ENCODE measurements at places on chromosomes 6 and 20.

DNA sequence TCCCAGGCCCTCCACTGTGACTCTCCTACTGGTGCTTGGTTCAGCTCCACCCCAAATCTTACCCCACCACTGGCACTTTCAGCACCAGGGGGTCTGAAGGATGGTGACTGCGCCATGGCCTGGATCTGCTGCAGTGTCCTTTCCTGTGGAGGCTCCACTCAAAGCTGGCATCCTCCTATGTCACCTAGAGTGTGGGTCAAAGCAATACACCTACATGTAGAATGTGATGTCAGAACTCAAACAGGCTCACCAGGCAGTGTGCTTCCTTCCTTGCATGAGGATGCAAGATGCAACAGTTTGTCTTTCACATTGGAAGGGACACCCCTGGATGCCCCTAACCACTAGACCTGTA is 32.8 kb upstream of the MICB start:
- no peak for DNase-seq

DNA sequence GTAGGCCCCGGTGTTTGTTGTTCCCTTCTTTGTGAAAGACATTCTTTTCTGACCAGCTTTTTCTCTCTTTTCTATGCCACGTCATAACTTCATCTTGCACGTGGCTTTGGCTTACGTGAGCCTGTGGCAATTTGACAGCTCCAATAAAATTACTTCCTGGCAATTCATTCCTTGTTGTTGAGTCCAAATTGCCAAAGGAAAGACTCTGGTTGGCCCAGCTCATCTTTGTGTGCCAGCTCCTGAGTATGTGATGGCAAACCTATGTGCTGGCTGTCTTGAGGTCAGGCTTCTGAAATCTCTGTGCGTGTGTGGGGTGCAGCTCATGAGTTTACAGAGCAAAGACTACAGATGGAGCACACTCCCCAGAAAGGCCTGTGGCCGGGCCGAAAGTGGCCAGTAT is 272.5 kb upstream of the SGK1 start:
- DNase-seq, result no peak

DNA sequence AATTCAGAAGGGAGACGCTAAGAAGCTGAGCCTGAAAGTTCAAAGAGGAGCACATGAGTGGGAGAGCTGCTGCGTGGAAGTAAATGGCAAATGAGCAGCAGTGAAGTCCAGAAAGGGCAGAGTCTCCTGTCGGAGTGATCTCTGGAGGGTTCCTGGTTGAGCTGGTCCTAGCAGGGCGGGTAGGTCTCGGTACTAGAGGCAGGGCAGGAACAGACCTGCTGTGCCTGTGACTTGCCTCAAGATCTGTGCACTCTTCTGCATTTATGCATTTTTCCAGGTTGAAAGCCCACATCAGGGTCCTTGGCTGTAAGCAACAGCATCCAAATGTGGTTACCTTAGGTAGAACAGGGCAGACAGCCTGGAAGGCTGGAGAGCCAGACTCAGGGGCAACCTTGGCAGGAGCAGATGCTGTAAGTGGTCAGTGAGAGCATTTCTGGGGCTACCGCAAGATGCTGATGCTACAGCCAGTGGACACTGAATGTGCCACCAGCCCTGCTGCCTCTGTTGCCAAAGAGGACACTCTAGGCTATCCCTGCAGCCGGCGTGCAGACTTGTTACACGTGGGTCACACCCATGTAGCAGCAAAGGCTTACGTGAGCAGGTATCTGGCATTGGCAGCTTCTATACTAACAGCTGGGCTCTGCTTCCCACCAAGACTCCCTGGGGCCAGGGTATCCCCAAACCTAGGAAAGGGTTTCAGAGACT is 8.4 kb downstream of the DUSP22 start:
- no peak for DNase-seq

DNA sequence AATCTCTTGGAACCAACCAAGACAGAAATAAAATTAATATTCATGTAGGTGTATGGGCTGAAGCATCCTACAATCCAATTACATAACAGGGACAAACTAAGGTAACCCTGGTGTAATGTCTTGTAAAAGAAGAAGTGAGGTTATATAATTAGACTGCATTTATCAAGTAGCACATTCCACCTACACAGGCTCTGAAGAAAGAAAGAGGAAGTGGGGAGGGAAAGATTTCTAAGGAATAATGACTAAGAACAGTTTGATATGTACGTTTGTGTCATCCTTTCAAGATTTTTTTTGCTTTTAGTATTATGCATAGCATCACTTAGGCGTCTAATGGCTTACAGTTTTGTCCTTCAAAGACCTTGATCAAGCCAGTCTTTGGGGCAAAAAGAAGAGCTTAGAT is 139.7 kb downstream of the PLCB1 start:
- DNase-seq, result no peak

- no peak for DNase-seq
These were observed 455.9 kb upstream of the JARID2 start for GRCh38 chr6:14789996-14790395.

GRCh38 chr20:12113468-12114371 is 196.0 kb downstream of the BTBD3 start:
- DNase-seq, result no peak

GRCh38 chr6:127641905-127642304 is 64.9 kb downstream of the C6orf58 start:
- peak; percentile 4 for DNase-seq

- DNase-seq, result peak; percentile 96
These were observed 18.6 kb upstream of the SLCO4A1 start for GRCh38 chr20:62623488-62624324.

- no peak for DNase-seq
These were observed 3.3 kb downstream of the PERP start for GRCh38 chr6:138103871-138104270.

GRCh38 chr6:147149826-147150225 is 54.4 kb upstream of the STXBP5 start:
- no peak for DNase-seq

GRCh38 chr6:424741-425417 is 33.3 kb downstream of the IRF4 start:
- DNase-seq, result no peak

- no peak for DNase-seq
These were observed 6.0 kb downstream of the ARMC12 start for GRCh38 chr6:35742842-35743241.

DNA sequence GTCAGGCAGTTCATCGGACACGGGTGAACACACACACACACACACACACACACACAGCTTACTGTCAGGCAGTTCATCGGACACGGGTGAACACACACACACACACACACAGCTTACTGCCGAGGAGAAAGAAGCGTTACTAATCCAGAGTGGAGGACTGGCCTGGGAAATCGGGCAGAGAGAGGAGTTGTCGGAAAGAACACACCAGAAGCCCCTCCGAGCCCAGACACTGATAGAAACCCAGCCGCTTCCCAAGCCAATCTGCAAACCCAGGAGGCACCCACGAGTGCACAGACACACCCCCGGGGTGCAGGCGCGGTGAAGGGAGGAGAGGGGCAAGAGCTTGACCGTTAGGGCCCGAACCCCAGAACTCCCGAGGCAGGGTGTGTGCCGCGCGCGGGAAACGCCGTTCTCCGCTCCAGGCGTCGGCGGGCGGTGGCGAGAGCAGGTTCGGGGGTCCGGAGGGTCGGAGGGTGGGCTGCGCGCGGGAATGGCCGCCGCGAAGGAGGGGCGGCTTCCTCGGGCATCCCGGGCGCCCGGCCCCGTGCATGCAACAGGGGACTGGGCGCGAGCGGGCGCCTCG is 636 bp downstream of the ELOVL2 start:
- peak; percentile 5 for DNase-seq

Data from stimulated activated naive CD8-positive, alpha-beta T cell treated with anti-CD3 and anti-CD28 coated beads, Interleukin-15, Interleukin-2, amounts not matched to agents 100 U/mL and 50 U/mL, for 24 hours (primary cell).